Mesenteric fat pad (tissue), 1 donor: ENCODE measurements at places on chromosomes 1 and 21. TPM values are rescaled to one million over a fixed set of nuclear protein-coding genes. Genes with fewer than 3 reads are reported as not detected.

Gene NPL
- total RNA-seq = 55.7 TPM

Gene SEMA4A
- 31.9 TPM for total RNA-seq

Gene S100A12
- total RNA-seq = 77.2 TPM

Gene DLGAP3
- total RNA-seq = 0.51 TPM

Gene FCRL2
- total RNA-seq = not detected

Gene HNRNPU
- total RNA-seq = 284 TPM

Gene BATF3
- total RNA-seq = 18.8 TPM

Gene RGS13
- total RNA-seq = 1.0 TPM

Gene MRPS6
- 69.3 TPM for total RNA-seq
